Suppressor macrophage treated with lipopolysaccharide for 1 hour (primary cell): ENCODE measurements at places on chromosomes 5 and 9.

DNA sequence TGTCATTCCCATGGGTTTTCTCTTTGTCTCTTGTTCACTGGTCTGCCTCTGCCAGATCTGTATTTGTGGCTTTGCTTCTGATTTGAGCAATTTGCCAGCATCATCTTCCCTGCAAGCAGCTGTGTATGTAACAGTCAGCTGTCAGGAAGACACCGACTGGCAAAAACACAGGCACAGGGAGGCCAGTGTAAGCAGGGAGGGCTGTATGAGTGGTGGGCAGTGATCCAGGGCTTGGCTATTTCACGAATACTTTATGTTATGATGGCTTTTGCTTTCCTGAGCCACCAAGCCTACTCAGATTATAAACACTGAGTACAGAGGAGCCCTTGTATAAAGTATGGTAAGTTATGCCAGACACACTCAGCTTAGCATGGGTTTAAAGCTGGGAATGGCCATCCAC, 11.6 kb downstream of the BNIP1 start:
- no peak for DNase-seq

DNA sequence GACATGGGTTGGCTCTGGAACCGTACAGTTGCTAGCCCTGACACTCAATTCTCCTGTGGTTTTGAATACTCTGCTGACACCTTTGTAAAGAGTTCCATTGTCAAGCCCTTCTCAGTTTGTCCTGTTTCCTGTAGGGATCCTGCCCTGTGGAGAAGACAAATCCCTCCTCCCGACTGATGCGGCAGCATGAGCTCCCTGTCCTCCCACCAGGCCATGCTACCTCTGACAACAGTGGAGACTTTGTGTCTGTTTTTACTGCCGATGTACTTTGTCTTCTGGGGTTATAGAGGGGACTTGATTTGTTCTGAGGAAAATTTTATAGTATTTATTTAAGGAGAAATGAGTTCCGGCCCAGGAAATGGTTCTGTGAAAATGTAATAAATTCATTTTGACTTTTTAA, 57.8 kb downstream of the PRLR start:
- no peak for DNase-seq

DNA sequence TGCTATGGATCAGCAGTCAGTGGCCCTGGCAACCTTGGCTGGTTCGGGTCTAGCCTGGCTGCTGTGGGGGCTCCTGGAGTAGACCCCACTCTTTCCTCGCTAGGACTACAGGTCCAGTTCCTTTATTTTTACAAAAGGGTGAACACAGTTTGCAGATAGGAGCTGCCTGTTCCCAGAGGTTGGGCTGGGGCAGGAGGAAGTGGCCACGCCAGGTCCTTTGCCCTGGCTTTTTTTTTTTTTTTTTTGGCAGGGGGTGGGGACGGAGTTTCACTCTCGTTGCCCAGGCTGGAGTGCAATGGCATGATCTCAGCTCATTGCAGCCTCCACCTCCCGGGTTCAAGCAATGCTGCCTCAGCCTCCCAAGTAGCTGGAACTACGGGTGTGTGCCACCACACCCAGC, 7.9 kb downstream of the SLC2A6 start:
- no peak for DNase-seq

DNA sequence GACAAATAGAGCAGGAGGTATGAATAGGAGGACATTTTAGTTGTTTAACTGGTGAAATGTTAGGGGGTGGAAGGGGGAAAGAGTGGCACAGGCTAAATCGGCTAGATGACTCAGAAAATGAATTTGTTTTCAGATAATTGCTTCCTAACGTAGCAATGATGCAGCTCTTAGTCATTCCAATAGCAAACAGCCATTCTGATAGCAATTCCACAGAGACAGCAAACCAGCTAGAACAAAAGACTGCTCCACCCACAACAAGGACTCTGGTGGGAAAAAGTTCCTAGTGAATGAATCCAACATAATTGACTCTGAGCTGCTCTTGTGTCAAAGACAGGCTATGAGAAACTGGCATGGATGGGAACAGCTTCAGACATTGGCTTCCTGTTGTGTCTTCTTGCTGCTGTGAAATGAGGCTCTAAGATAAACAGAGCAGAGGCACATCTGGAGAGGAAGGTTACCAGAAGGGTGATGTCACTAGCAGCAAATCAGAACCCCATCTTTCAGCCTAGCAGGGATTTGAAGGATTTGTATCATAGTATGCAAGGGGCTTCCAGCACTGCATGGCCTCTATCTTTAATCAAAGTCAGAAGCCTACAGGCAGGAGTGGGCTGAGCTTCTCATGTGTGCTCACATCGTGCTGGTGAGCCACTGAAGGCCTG, 28.1 kb upstream of the F2RL1 start:
- peak; percentile 30 for DNase-seq

GRCh38 chr9:121645853-121646807, 5.3 kb upstream of the DAB2IP start:
- no peak for DNase-seq

- DNase-seq = no peak
Observed at GRCh38 chr5:174180639-174181038, 135.1 kb downstream of the NSG2 start.

DNA sequence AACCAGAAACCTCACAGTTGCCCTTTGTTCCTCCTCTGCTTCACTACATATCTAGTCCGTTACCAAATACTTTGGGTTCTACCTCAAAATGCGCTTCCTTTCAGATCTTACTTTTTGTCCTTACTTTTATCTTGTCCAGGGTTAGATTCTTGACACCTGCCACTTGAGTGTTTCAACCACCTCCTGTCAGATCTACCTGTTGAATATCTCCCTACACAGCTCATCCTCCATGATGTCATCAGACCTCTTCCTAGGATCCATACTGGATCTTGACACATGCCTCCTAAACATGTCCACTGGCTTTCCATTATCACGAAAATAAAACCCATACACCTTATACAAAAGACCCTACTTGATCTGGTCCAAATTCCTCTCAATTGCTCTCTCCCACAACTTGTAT, 125.2 kb upstream of the SLC24A2 start:
- DNase-seq = no peak

- no peak for DNase-seq
Observed at GRCh38 chr5:73282383-73282782, 109.4 kb downstream of the TMEM174 start.

- DNase-seq = no peak
Observed at GRCh38 chr9:129242191-129242941, 64.3 kb upstream of the IER5L start.

DNA sequence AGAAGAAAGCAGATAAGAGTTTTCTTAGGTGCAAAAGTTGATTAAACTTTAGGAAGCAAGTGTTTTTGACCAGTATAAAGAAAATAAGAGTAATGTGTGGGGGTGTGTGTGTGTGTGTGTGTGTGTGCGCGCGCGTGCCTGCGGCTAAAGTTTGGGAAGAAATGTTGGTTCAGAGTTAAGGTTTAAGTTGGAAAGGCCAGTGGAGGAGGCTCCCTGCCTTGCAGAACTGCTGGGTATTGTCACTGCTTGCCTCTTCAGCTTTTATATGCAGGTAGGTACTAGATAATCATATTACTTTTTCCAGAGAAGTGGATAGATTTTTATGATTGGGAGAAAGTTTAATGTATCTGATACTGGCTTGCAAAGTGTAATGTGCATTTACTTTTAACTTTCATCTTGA, 2.0 kb downstream of the PIK3R1 start:
- DNase-seq = no peak

- DNase-seq = no peak
Observed at GRCh38 chr9:9612755-9613154, 1000.0 kb downstream of the PTPRD start.

GRCh38 chr5:14676320-14676719, 11.8 kb downstream of the OTULIN start:
- DNase-seq = peak; percentile 36

- no peak for DNase-seq
Observed at GRCh38 chr5:43903129-43903528, 300.1 kb downstream of the NNT start.

- DNase-seq = no peak
Observed at GRCh38 chr9:88230612-88231011, 92.3 kb upstream of the SPATA31C2 start.

DNA sequence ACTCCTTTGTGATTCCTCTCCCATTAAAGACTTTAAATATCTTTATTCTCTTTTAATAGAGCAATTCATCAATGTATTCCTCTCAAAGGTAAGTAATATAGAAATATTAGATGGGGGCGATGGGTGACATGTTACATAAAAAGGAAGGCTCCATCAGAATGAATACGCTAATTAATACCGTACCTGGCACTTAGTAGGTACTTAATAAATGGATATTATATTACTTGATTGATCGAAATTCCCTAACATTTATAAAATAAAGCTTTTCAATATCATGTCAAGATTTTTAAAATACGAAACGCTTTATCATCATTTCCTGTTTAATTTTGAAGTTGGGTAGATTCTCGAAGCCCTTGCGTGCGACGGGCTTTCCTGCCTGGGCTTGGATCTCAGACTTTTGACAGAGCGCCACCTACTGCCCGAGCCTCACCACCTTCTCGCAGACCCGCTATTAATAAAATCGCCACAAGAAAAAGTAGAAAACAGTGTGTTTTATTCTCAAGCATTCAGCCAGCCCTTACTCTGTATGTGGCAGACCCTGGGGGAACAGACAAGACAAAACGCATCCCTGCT, 99.4 kb downstream of the C5orf15 start:
- peak; percentile 90 for DNase-seq

DNA sequence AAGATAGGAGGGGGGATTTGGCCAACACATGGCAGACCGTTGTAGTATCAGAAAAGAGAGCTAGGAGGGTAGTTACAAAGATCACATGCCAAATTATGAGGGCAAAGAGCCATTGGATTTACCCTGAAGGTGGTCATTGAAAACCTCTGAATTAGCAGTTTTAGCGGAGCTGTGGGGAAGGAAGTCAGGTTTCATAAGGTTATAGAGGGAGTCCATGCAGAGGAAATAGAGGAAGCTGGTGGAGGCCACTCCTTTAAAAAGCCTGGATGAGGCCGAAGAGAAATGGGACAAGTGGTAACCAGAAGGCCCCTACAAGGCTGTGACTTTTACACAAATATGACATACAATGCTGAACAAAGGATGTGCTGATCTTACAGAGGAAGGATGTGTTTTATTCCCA, 13.2 kb downstream of the DOCK8 start:
- peak; percentile 59 for DNase-seq

DNA sequence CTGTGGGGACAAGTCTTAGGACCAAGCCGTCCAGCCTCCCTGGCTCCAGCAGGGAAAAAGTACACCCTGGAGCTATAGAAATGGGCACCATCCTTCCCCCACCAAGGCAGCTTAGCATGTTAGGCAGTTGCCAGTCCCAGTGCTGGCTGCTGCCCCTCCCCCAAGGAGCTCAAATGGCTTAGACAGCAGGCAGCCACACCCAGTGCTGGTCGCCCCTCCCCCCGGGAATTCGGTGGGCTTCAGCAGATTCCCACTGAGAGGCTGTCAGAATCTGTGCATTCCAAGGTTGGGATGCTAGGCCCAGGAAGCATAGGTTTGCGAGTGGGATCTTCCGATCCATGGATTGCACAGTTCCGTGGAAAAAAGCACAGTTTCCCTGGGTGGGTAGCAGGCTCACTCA, 105.2 kb upstream of the ITGA1 start:
- DNase-seq = no peak

DNA sequence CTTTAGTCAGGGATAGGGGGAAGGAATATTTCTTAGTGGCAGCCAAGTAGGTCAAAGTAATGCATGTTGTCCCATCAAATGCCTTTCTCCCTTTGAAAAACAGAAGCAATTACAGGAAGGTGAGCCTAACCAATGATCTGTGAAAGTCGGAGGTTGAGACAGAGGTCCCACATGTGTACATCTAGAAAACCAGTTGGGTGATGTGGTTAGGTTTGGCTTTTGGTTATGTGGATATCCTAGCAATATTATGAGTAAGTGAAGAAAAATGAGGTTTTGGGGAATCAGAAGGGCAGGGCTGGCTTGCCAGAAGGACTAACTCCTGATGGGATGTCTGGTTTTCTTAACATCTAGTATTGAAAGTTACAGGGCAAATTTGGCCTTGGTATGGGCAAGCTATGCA, 63.4 kb upstream of the PALM2AKAP2 start:
- DNase-seq = no peak

GRCh38 chr5:99368726-99369125, 439.9 kb upstream of the CHD1 start:
- no peak for DNase-seq

- DNase-seq = no peak
Observed at GRCh38 chr5:26148569-26149107, 889.7 kb downstream of the CDH9 start.

DNA sequence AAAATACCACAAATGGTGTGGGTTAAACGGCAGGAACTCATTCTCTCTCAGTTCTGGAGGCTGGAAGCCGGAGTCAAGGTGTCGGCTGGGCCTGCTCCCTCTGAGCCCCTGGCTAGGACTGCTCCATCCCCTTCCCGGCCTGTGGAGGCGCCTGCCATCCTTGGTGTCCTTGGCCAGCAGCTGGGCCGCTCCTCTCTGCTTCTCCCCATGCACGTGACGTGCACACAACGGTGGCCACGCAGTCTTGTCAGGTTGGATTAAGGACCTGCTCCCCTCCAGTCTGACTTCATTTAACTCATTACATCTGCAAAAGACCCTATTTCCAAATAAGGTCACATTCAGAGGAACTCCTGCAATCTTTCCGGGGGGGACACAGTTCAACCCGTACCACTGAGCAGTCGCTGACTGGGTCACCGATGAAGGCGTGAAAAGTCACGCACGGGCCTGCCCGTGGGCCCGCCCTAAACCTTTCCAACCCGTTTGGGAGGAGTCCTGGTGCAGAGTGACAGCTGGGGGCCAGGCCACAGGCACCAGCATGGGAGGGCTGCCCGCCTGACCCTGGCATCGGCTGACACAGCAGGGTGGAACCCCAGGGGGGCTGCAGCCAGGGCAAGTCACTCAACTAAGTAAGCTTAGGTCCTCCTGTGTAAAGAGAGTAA, 135.2 kb downstream of the COL23A1 start:
- DNase-seq = no peak

DNA sequence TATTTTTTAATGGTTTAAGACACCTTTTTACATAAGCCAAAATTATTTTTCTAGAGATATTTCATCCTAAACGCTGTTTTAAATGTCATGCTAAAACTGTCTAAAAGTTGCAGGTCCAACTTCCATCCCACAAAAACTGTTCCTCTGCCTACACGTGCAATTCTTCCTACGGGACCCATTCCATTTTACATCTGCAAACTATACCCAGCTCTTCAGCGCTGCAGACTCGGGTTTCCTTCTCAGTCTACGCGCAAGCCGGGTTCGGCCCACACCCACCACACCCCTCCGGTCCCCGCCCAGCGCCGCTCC, 8.7 kb downstream of the RANBP6 start:
- DNase-seq = peak; percentile 94

DNA sequence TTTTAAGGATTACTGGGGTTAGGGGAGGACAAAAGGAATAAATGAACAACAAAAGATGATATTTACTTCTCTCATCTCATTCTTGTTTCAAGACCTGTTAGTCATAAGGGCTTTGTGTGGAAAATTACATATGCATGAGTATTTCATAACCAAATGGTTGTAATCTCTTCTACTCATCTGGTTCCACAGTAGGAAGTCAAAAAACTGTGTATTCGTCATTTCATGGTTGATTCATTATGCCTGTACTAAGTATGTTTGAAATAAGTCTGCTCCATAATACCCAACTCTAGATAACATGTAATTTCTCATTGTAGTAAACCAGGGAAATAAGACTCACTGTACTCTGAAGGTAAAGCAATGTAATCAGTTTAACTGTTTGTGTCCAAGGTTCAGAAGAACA, 212.9 kb downstream of the ARRDC3 start:
- peak; percentile 56 for DNase-seq
